Colonic mucosa (tissue), 4 donors: ENCODE measurements at places on chromosomes 2 and 18.

DNA sequence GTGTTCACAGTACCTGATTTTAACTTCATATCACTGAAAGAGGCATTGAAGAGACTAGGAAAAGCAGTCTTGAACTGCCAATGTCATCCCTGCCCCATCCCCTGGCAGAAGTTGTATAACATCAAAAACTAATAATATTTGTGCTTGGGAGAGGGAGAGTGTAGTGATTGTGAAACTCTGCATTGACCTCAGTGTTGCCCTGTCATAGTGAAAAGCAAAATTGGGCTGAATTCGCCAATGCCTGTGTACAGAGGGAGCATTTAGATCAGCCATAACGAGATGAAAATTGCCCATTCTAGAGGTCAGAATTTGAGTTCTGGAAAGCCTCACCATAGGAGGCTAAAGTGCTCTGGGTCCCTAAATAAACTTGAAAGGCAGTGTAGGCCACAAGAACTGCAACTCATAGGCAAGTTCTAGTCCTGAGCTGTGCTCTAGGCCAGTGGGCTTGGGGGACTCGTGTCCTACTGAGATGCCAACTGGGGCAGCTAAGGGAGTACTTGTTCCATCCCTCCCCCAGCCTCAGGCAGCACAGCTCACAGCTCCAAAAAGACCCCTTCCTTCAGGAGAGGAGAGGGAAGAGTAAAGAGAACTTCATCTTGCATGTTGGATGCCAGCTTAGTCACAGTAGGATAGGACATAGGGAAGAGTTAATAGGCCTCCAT lies 855.6 kb downstream of the TSN start:
- H3K4me1 ChIP-seq: no peaks in the 10 kb centered on the region
- no peak overlapping the region for H3K4me3 ChIP-seq
- no peaks in the 10 kb centered on the region for H3K27me3 ChIP-seq
- DNase-seq: no peak
- no peaks in the 10 kb centered on the region for H3K36me3 ChIP-seq
- H3K27ac ChIP-seq: no peak overlapping the region

- DNase-seq: no peak
- H3K36me3 ChIP-seq: no peaks in the 10 kb centered on the region
- no peak overlapping the region for H3K4me3 ChIP-seq
- H3K27ac ChIP-seq: no peak overlapping the region
- no peaks in the 10 kb centered on the region for H3K27me3 ChIP-seq
- H3K4me1 ChIP-seq: no peaks in the 10 kb centered on the region
Observed at GRCh38 chr2:151976945-151977353, 121.9 kb downstream of the CACNB4 start.

DNA sequence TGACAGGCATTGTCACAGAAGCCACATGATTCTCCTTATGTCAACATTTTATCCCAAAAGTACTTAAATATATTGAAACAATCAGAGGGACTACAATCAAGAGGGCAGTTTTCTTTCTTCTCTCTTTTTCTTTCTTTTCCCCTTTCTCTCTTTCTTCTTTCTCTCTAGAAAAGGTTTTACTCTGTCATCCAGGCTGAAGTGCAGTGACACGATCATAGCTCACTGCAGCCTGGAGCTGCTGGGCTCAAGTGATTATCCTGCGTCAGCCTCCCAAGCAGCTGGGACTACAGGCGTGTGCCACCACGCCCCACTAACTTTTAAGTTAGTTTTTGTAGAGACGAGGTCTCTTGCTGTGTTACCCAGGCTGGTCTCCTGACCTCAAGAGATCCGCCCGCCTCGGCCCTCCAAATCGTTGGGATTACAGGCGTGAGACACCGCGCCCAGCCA lies 1.0 kb upstream of the PRKD3 start:
- H3K27ac ChIP-seq: peak overlapping the region; percentile 81
- no peaks in the 10 kb centered on the region for H3K27me3 ChIP-seq
- peak; percentile 35 for DNase-seq
- peak overlapping the region; percentile 88 for H3K4me3 ChIP-seq

GRCh38 chr2:186532891-186533290 lies 46.8 kb downstream of the ZC3H15 start:
- H3K27ac ChIP-seq: peak overlapping the region; percentile 41
- no peak for DNase-seq
- no peak overlapping the region for H3K4me3 ChIP-seq
- H3K4me1 ChIP-seq: no peaks in the 10 kb centered on the region
- no peaks in the 10 kb centered on the region for H3K36me3 ChIP-seq

- no peaks in the 10 kb centered on the region for H3K4me1 ChIP-seq
- H3K27me3 ChIP-seq: no peaks in the 10 kb centered on the region
- H3K27ac ChIP-seq: no peak overlapping the region
- no peak for DNase-seq
- H3K4me3 ChIP-seq: no peak overlapping the region
Observed at GRCh38 chr2:30293303-30293921, 62.1 kb downstream of the LBH start.

DNA sequence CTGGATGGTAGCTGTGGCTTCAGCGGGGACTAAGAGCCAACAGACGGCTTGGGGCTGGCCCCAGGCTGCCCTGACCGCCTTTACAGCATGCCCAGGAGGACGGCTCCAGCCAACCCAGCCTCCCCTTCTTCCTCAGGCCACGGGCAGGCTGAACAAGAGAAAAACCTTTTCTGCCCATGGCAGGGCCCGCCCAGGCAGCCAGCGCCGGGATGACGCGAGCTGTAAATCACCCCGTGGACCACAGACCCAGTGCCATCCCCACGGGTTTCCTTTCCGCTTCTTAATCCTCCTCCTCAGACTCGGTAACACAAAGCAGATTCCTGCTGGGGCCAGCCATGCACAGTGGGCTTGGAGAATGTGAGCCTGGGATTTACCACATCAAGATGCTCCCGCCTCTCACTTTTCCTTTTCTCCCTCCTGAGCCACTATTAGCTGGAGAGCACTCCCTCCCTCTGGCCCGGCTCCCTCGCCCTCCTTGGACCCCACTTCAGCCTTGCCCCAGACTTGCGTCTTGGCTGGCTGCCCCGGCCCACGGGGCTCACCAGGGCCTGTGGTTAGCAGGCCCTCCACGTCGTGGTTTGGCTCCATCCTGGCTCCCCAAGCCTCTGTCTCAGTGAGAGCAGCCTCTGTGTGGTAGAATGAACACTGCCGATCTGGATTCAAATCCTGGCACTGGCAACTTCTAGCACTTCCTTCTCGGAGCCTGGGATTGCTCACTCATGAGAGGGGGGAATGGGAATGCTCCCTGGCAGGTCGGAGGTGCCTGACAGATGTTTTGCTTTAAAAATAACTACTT lies 31.4 kb downstream of the ATOH8 start:
- H3K27ac ChIP-seq: no peak overlapping the region
- no peak for DNase-seq
- no peaks in the 10 kb centered on the region for H3K4me1 ChIP-seq
- H3K27me3 ChIP-seq: no peaks in the 10 kb centered on the region
- H3K4me3 ChIP-seq: no peak overlapping the region
- H3K36me3 ChIP-seq: no peaks in the 10 kb centered on the region

GRCh38 chr2:181120625-181121024 lies 140.2 kb downstream of the UBE2E3 start:
- no peaks in the 10 kb centered on the region for H3K36me3 ChIP-seq
- H3K4me1 ChIP-seq: no peaks in the 10 kb centered on the region
- no peak for DNase-seq
- no peaks in the 10 kb centered on the region for H3K27me3 ChIP-seq
- H3K27ac ChIP-seq: no peak overlapping the region

DNA sequence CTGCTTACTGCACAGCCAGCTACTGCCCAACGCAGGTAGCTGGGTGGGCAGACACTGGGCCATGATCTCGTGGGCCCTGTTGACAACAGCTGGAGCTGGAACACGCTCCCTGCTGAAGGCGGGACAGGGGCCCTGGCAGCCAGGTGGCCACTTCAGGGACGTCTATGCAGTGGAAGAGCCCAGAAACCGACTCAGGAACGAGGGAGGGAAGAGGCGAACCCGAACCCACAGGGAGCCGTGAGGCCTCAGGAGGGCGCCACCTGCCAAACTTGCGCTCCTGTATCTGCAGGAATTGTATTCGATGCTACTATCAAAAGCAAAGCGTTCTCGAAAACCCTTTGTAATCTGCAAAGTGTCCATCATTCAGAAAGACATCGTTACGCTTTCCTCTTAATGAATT lies 198.4 kb downstream of the EIPR1 start:
- H3K27ac ChIP-seq: no peak overlapping the region
- H3K4me3 ChIP-seq: no peak overlapping the region
- DNase-seq: no peak
- no peaks in the 10 kb centered on the region for H3K27me3 ChIP-seq

DNA sequence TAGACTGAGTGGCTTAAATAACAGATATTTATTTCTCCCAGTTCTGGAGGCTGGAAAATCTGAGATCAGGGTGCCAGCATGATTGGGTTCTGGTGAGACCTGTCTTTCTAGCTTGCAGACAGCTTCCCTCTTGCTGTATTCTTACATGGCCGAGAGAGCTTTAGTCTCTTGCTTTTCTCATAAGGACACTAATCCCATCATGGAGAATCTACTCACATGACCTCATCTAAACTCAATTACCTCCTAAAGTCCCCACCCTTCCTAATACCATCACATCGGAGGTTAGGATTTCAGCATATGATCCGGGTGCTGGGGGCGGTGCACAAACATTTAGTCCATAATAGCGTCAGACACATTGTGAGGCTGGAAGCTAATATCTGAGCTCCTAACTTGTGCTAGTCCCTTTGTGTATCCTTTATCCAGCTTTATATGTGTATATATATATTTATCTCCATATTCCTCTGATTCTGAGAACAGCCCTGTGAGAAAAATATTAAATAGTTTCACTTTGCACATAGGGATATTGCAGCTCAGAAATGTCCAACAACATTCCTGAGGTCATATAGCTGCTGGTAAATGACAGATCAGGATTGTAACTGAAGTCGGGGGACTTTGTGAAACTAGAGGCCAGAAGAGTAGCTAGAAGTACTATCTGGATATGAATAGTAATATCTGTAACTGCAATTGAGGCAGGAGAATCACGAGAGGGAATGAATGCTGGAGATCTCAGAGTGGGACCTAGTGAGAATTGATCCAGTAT lies 28.9 kb downstream of the MARCHF4 start:
- no peaks in the 10 kb centered on the region for H3K27me3 ChIP-seq
- no peak overlapping the region for H3K27ac ChIP-seq
- no peak for DNase-seq
- H3K4me1 ChIP-seq: no peaks in the 10 kb centered on the region
- H3K4me3 ChIP-seq: no peak overlapping the region

GRCh38 chr2:177489719-177490301 lies 97.2 kb downstream of the AGPS start:
- no peak overlapping the region for H3K27ac ChIP-seq
- no peaks in the 10 kb centered on the region for H3K4me1 ChIP-seq
- H3K27me3 ChIP-seq: no peaks in the 10 kb centered on the region
- no peaks in the 10 kb centered on the region for H3K36me3 ChIP-seq

GRCh38 chr2:207412787-207413310 lies 116.9 kb upstream of the CREB1 start:
- no peak for DNase-seq
- H3K27me3 ChIP-seq: no peaks in the 10 kb centered on the region
- H3K27ac ChIP-seq: no peak overlapping the region
- H3K4me1 ChIP-seq: no peaks in the 10 kb centered on the region
- H3K36me3 ChIP-seq: no peaks in the 10 kb centered on the region

- no peak overlapping the region for H3K27ac ChIP-seq
- no peaks in the 10 kb centered on the region for H3K4me1 ChIP-seq
- no peaks in the 10 kb centered on the region for H3K36me3 ChIP-seq
- H3K27me3 ChIP-seq: no peaks in the 10 kb centered on the region
- H3K4me3 ChIP-seq: no peak overlapping the region
Observed at GRCh38 chr18:68035774-68036522, 519.4 kb upstream of the DSEL start.

GRCh38 chr18:71529703-71530303 lies 1014.3 kb downstream of the CBLN2 start:
- H3K4me1 ChIP-seq: no peaks in the 10 kb centered on the region
- H3K27ac ChIP-seq: no peak overlapping the region
- no peaks in the 10 kb centered on the region for H3K36me3 ChIP-seq
- DNase-seq: no peak
- H3K4me3 ChIP-seq: no peak overlapping the region

GRCh38 chr2:170170281-170171040 lies 7.5 kb upstream of the MYO3B start:
- no peak overlapping the region for H3K4me3 ChIP-seq
- no peaks in the 10 kb centered on the region for H3K27me3 ChIP-seq
- H3K36me3 ChIP-seq: no peaks in the 10 kb centered on the region

GRCh38 chr2:202726070-202726469 lies 91.3 kb downstream of the FAM117B start:
- DNase-seq: no peak
- no peak overlapping the region for H3K4me3 ChIP-seq
- H3K4me1 ChIP-seq: no peaks in the 10 kb centered on the region
- no peaks in the 10 kb centered on the region for H3K27me3 ChIP-seq

GRCh38 chr2:53442783-53443182 lies 324.8 kb upstream of the CHAC2 start:
- H3K27me3 ChIP-seq: no peaks in the 10 kb centered on the region
- no peak overlapping the region for H3K27ac ChIP-seq
- DNase-seq: no peak
- no peaks in the 10 kb centered on the region for H3K4me1 ChIP-seq
- no peak overlapping the region for H3K4me3 ChIP-seq

GRCh38 chr2:74768401-74768914 lies 65.5 kb upstream of the HK2 start:
- H3K27ac ChIP-seq: no peak overlapping the region
- H3K36me3 ChIP-seq: no peaks in the 10 kb centered on the region
- no peak overlapping the region for H3K4me3 ChIP-seq
- no peaks in the 10 kb centered on the region for H3K27me3 ChIP-seq
- no peak for DNase-seq

DNA sequence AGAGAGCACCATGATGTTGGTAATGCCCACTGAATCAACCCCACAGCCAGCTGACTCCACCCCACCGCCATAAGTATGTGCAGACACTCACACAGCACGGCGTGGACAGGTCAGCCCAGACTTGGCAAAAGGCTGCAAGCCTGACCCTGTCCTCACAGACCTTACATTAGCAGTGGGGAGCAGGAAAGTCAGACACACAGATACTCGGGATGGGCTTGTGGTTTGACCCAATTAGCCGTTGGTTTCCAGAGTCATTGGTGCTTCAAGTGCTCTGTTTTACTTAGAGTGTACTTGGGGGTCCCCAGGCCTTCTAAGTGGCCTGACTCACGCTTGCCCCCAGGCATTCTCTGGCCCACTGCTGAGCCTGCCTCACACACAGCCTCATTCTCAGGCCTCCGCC lies 36.7 kb downstream of the EN1 start:
- no peaks in the 10 kb centered on the region for H3K4me1 ChIP-seq
- peaks cover 9% of the 10 kb centered on the region for H3K27me3 ChIP-seq
- no peaks in the 10 kb centered on the region for H3K36me3 ChIP-seq
- no peak overlapping the region for H3K4me3 ChIP-seq

DNA sequence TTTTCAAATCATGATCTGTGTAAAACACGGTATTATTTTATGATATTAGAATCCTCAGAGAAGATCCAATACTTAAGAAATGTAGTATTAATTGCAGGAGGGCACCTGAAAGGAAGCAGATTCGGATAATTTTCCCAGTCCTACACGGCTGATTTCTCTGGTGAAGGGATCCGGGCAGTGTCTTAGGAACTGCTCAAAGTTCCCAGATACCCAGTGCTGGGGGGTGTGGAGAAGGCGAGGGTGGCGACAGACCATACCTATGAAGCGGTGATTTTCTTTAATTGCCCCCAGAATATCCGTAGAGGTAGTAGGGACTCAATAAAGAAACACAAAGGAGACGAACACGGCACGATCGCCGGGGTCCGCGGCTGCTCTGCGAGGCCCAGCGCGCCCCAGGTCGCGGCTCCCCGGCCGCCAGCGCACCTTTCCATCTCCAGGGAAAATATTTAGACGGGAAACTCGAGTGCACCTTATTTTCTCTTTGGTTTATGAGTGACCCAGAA lies 1.4 kb upstream of the SOX11 start:
- H3K4me1 ChIP-seq: no peaks in the 10 kb centered on the region
- H3K27ac ChIP-seq: no peak overlapping the region
- H3K4me3 ChIP-seq: no peak overlapping the region
- H3K36me3 ChIP-seq: no peaks in the 10 kb centered on the region
- peaks cover 24% of the 10 kb centered on the region for H3K27me3 ChIP-seq
